CD4-positive, alpha-beta T cell treated with Interleukin-12 subunit alpha and Interleukin-12 subunit beta, for 1 hour (primary cell): ENCODE measurements at places on chromosomes 6 and 20.

DNA sequence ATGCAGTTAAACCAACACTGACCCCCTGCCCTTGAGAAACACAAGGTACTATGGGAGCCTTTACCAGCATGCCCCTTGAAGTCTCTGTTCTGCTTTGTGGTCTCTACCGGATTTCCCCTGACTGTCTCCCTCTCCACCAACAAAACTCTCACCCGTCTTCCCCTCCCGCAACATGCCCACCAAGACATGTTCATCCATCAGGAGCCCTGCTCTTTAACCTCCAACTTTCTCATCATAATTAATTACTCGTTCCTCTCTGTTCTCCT is 1.1 kb downstream of the ZNF165 start:
- peak; percentile 74 for DNase-seq

- DNase-seq: no peak
Measured at GRCh38 chr6:166375013-166375412, 7.7 kb downstream of the MPC1 start.

DNA sequence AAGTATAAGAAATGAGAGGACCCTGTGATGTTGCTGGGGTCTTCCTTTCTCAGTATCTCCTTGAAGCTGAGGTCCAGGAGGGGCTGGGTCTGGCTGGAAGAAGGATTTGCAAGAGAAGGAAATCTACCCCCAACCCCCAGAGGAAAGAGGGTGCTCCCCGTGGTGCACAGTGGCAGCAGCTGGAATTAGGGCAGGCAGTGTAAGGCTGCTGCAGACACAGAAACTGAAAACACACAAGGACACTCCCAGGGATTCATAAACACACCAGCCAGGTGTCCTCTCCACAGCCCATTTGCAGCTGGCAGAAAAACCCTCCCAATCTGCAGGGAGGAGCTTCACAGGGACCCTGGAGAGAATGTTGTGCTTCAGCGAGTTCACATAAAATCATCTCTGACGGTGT is 297.2 kb downstream of the CDH26 start:
- no peak for DNase-seq

GRCh38 chr20:4853757-4854560 is 132.2 kb downstream of the PRND start:
- DNase-seq: no peak

DNA sequence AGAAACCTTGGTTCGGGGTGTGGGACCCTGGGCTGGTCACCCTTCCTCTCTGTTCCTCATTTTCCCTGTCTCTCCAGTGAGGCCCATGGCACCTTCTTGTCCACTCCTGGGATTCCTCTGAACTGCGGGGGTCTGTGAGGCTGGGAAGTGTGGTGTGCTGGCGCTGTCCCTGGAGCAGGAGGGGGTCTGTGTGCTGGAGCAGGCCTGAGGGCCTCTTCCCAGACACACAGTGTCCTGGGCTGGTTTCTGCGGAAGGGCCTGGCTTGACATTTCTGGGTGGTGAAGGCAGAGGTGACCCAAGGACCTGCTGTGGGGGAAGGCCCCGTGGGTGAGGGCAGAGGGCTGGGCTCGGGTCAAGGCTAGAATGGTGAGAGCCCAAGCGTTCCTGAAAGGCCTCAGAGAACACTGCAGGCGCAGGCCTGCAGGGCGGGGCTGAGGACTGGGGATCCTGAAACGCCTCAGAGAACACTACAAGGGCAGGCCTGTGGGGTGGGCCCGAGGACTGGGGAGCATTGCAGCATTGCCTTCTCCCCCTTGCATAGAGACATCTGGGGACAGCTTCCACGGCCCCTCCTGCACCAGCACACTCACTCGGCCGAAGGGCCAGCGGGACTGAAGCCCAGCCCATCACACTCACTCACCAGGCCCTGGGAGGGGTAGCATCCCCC is 10.6 kb upstream of the BAK1 start:
- DNase-seq: no peak

DNA sequence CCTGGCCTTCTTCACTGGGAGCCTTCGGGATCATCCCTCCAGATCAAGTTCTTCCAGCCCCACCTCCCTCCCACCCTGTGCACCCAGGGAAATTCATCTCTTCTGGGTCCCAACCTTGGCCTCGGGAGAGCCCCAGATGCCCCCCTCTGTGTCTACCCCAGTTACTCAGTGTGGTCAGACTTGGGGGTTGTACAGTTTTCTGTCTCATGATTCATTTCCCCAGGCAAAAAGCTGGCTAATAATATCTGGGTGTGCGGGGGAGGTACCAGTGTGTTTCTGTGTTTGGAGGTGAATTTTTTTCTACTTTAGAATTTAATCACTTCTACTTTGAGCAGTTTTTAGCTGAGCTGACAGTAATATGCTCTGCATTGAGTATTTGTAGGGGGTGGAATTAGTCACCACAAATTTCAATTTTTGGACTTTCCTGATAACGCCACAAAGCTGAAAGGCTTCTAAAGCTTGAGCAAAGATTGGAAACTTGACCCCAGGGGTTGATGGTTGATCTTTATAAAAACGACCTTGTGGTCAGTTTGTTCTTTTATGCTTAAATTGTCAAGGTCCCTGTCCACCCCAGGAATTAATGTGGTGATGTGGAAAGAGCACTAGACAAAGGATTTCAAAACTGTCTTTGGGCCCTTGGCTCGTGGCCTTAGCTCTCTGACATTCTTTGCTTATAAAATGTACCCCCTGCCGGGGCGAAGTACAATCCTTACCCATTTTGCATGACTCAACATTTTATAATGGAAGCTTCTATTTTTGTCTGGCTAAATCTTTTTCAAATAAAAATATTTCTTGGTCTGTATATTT is 284.7 kb upstream of the TAB2 start:
- DNase-seq: peak; percentile 41

- DNase-seq: no peak
Measured at GRCh38 chr6:24529985-24530384, 35.2 kb downstream of the ALDH5A1 start.

GRCh38 chr6:10759312-10759839 is 11.8 kb downstream of the TMEM14B start:
- DNase-seq: peak; percentile 38

- DNase-seq: no peak
Measured at GRCh38 chr6:167560673-167561569, 236.0 kb downstream of the TTLL2 start.
